Uterus (tissue), 4 donors: ENCODE measurements at places on chromosomes 7 and 10. TPM values are rescaled to one million over a fixed set of nuclear protein-coding genes. Genes with fewer than 3 reads are reported as not detected.

- no peak for DNase-seq
Measured at GRCh38 chr7:54161621-54162020, 380.6 kb upstream of the VSTM2A start.

The LRRD1 gene
- total RNA-seq, result 0.73 TPM

- no peak for DNase-seq
Measured at GRCh38 chr7:21135437-21135836, 292.4 kb upstream of the SP4 start.

The GPR15LG gene
- not detected for total RNA-seq

- DNase-seq, result no peak
Measured at GRCh38 chr10:1774796-1775195, 37.5 kb upstream of the ADARB2 start.

- DNase-seq, result no peak
Measured at GRCh38 chr7:155437836-155438235, 20.1 kb upstream of the EN2 start.

DNA sequence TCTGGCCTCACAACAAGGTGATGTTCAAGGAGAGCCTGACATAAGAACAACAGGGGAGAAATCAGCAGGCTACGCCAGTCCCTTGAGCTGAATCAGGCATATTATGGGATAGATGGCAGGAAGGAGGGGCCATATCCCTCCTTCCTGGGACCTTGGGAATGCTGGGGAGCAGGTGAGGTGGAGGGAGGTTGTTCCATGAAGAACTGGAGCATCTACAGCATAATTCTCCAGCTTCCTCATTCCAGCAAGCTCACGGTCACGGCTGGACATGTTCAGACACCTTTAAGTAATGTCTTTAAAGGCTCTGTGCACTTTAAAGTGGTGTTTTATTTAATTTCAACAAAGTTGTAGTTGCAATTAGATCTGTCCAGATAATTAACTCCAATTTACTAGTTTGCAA is 780.5 kb downstream of the TYW1 start:
- DNase-seq, result no peak

DNA sequence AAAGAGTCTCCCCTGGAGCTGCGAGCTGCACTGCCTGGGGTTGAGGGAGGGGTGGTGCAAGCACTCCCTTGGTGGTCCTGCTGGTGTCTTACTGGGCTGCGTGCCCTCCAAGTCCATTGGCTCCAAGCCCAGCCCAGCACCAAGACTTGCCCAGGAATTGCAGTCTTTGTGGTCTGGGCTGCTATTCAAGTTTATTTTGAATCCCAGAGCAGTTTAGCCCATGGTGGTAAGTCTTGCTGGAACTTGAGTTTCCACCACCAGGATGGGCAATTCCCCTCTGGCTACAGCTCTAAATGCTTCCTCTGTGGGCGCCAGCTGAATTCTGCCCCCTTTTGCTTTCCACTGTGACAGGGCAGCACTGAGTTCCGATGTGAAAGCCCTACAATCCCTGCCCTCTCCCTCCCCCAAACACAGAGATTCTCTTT is 25.1 kb downstream of the GALNT11 start:
- DNase-seq, result no peak

GRCh38 chr7:104978460-104978859 is 35.5 kb upstream of the KMT2E start:
- peak; percentile 30 for DNase-seq

The RAPGEF5 gene
- total RNA-seq, result 44.7 TPM

DNA sequence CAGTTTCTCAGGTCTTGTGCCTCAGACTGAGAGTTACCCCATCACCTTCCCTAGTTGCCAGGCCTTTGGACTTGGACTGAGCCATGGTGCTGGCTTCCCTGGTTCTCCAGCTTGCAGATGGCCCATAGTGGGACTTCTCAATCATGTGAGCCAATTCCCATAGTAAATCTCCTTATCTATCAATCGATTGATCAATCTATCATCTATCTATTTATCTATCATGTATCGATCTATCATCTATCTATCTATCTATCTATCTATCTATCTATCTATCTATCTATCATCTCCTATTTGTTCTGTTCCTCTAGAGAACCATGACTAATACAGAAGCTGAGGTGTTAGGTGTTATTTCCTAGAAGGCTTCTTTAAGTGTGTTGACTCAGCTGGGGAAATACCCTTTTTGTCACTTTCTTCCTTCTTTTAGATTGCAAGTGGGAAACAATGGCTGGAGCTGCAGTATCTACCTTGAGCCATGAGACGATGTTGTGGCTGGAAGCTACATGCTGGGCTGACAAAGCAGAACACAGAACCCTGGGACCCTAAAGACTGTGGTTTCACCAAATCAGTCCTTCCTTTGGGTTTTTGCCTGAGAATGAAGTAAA is 234.7 kb upstream of the GLI3 start:
- no peak for DNase-seq

The GIMAP6 gene
- total RNA-seq, result 71.0 TPM

GRCh38 chr10:52232561-52233350 is 81.3 kb upstream of the DKK1 start:
- DNase-seq, result no peak
